ENCODE measurements at places on chromosomes 6 and 20.

- no peak for DNase-seq
Measured at GRCh38 chr6:106729841-106730240, 100.5 kb downstream of the QRSL1 start.

DNA sequence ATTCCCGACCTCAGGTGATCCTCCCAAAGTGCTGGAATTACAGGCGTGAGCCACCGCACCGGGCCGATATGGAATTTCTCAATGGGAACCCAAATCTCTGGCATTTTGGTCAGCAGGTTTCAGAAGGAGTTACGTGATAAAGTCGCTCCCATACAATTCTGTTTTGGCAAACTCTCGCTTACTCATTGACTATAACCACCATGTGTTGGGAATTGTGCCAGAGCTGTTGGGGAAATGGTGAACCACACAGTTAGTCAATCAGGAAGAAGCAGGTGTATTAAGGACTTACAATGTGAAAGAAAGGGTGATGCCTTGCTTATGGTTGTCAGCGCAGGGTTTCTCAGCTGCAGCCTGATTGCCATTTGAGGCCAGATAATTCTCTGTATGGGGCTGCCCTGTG lies 410.5 kb downstream of the QKI start:
- no peak for DNase-seq

DNA sequence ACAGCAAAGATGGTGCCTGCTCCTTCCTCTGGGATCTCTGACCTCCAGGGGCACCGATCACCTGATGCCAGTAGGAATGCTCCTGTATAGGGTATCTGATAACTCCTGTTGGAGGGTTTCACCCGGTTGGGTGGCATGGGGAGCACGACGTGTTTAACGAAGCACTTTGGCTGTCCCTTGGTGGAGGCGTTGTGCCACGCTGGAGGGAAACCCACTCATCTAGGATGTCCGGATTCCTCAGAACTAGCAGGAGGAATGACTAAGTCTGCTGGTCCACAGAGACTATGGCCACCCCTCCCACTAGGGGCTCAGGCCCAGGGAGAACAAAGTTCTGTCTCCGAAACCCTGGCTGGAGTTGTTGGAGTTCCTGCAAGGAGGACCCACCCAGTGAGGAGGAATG lies 1624.4 kb downstream of the GRIK2 start:
- no peak for DNase-seq

- DNase-seq, result no peak
Measured at GRCh38 chr6:99026135-99026534, 78.4 kb upstream of the FBXL4 start.

- DNase-seq, result no peak
Measured at GRCh38 chr6:94389218-94389617, 969.9 kb upstream of the EPHA7 start.

DNA sequence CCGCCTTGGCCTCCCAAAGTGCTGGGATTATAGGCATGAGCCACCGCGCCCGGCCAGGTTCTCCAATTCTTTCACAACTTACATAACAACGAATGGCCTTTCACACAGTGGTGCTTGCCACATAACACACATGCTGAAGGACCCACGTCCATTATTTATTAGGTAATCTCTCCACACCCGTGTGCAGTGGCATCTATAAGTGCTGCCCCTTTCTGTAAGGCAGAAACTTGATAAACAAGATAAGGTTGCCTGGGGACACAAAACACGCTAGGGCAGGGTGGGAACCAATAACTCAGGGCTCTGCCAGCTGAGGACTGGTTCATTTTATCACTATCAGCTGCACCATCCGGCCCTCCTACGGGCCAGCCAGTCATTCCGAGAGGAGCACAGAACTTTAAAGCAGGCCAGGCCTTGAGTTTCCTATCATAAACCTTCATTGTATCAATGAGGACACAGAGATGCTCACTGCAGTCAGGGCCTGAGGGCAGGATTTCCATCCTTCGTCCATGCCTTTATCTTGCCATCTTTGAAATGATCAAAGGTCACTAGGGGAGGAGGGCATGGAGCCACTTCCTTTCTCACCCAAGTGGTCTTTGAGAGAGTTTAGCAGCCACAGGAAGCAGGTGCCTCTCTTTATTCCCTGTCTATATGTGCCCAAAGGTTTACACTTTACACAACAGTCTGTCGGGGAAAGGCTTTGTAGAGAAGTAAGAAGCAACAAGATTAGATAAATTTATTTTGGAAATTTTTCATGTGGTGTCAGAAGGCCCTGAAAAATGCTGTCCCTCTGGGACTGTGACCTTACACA lies 37.6 kb downstream of the GPLD1 start:
- DNase-seq, result no peak

DNA sequence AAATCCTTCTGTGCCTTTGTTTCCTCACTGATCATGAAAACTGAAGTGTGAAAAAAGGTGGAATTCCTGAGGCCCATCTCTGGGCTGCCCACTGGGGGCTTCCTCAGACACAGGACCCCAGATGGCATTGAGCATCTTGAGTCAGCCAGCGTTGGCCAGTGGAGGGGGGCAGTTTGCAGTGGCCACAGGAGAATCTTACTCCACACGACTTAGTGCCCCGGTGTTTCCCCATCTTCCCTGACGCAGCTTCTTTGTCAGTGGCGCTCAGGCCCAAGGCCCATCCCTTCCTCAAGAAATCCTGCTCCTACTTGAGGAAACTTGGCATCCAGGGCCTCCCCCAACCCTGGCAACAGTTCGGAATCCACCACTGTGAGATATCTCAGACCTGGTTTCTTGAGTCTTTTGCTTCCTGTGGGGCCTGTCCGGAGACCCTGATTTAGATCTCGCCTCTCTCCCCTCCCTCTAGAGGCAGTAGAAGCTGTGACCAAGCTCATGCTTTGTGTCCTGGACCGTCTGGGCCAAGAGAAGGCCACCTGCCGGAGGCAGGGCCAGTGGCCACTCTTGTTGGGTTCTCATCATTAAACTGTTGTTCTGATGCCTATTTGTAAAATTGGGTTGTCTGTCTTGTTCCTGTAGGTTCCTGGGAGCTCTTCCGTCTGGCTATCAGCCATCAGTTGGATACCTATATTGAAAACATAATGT lies 20.2 kb upstream of the DLGAP4 start:
- DNase-seq, result no peak

DNA sequence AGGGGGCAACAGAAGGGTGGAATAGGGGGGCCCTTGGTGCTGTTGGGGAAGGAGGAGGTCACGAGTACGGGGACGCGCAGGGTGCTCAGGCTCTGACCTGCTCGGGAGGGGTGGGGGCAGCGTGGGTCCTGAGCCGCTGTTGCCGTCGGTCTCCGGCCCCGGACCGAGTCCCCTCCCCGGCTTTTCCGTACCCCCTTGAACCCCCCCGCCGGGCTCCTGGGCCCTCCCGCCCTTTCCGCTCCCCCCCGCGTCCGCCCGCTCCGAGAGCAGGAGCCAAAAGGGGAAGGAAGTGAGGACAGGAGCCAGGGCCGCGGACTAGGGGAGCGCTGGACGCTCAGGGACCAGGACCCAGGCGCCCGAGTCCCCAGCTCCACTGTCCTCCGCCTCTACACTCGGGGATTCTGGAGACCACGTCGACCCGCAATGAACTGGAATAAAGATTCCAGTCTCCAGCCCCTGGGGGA lies at the start of gene RGL2:
RGL2 (minus strand) TSS at position 170 of the 464 bp plus-strand sequence. CDS start 332 bp downstream, outside the sequence.
- DNase-seq, result peak; percentile 79

GRCh38 chr6:125252891-125253290 lies 48.9 kb downstream of the HDDC2 start:
- DNase-seq, result no peak

DNA sequence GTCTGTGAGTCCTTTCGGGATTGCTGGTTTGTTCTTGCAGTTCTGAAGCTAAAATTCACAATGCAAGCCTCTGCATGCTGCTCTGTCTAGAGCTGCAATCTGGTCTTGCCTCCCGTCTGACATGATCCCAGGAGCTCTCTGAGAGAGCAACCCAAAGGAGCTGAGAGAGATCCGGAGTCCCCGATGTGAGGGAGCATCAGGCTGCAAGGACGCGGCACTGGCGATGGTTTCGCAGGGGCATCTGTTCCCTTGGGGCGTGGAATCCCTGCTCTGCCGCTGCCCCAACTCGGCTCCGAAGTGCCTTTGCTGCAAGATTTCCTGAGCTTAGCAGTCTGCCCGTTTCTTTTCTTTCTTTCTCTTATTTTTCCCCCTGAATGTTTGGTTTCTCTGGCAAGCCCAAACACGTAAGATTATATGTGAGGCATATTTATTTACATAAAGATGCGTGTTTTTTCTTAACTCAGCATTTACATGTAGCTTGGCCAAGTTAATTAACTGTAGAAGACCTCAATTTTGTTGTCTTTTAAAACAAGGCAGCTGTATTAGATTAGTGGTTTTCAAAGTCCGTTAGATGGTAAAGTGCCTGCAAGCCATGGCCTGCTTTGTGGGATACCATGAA lies 873.0 kb downstream of the KIF16B start:
- no peak for DNase-seq

GRCh38 chr6:154995254-154996015 lies at the start of gene TIAM2:
Gene TIAM2, plus strand, starts transcription at chr6:154995315. Its CDS starts 133,909 bp downstream, at chr6:155129224.
- DNase-seq, result no peak

DNA sequence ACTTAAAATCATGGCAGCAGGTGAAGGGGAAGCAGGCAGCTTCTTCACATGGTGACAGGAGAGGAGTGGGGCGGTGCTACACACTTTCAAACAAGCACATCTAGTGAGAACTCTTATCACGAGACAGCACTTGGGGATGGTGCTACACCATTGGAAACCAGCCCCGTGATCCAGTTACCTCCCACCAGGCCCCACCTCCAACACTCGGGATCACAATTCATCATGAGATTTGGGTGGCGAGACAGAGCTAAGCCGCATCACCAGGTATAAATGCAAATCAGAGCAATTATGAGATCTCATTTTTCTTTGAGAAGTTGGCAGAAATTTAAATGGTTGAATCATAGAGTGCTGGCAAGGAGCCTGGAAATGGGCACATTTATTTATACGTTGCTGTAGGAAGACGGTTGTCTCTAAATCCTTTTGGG lies 31.4 kb downstream of the IGF2R start:
- DNase-seq, result no peak

GRCh38 chr20:51439160-51439689 lies 103.3 kb downstream of the NFATC2 start:
- DNase-seq, result no peak

DNA sequence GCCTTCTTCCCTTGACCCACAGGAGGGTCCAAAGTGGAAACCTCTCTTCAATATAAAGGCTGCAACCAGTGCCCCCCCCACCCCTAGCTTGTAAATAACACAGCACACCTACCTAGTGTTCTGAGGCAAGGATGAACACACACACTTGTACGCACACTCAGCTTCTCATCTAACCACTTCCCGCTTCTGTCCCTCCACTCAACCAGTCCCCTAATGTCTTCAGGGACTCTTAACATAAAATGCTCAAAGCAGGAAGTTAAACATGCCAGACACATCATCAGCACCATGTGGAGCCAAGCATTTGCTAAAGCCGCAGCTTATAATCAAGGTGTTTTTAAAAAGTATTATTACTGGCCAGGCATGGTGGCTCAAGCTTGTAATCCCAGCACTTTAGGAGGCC lies 35.3 kb downstream of the FOXQ1 start:
- no peak for DNase-seq

GRCh38 chr6:31780507-31781243 lies 3.5 kb upstream of the VWA7 start:
- DNase-seq, result no peak

DNA sequence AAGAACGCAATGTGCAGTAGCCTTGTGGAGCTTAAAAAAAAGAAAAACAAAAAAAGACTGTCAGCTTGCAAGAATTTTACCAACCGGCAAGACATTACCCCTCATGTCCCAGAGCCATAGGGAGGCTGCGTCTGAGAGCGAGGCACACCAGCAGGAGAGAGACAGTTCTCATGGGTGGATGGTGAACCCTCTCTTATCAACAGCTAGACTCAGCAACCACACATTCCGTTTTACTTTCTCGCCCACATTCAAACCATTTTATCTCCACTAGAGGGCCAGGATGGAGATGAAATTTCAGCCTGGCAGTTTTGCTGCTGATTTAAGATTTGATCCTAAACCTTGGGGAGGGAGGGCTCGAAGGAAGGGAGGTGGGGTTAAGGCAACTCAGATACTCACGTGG lies 247.0 kb downstream of the ATXN1 start:
- peak; percentile 41 for DNase-seq

DNA sequence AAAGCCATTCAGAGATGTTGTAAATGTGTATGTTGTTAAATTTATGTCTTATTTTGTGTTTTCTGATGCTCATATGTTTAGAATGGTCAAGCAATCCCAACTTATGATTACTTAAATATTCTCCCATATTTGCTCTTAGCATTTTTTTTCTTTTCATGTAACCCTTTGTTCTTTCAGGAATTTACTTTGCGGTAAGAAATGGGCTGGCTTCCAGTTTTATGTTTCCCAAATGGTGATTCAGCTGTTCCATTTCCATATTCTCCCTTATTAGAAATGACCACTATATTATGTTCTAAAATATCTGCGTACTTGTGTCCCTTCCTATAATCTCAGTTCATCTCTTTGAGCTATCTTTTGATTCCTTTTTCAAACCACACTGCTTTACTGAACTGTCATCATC lies 113.7 kb downstream of the CDH26 start:
- DNase-seq, result no peak

- DNase-seq, result no peak
Measured at GRCh38 chr20:64042054-64042781, 6.2 kb downstream of the C20orf204 start.

DNA sequence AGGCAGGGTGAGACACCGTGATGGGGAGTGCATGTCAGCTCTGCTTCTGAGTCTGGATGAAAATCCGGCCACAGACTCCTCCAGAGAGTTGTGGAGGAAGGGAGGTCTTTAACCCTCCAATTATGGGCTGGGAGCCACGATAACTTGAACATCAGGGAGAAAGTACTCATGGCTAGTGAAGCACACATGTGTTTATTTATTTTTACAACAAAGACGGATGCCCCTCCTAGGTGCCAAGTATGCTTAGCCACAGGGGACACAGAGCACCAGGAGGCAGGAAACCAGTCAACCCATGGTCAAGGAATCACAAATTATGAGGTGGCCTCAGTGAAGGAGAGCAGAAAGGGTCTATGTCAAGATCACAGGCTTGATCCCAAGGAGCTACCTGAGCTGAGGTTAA lies 54.1 kb downstream of the ZNF217 start:
- no peak for DNase-seq

DNA sequence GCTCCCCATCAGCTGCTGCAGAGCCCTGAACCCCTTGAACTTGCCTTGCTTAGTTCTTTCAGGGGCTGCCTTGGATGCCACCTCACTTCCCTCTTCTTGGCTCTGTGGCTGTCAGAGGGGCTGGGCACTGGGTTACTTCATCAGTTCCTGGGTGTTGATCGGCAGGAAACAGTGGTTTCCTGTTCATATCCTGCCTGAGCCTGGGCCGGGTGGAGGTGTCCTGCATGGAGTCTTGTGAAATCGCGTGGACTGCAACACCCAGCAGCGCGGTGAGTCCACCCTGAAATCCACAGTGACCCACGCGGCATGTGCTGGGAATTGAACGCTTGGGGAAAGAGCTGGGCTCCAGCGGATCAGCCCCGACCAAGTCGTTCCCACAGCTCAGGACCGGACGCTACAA lies 97.5 kb downstream of the CDH26 start:
- DNase-seq, result peak; percentile 83

- peak; percentile 23 for DNase-seq
Measured at GRCh38 chr6:29005183-29005885, at the start of gene ZNF311. Gene ZNF311, minus strand, starts transcription at chr6:29005315. Its CDS starts 1,361 bp downstream, at chr6:29003954.

All from CD4-positive, alpha-beta T cell treated with Interleukin-15 for 1 hour (primary cell).